Activated CD8-positive, alpha-beta memory T cell treated with anti-CD3 and anti-CD28 coated beads, Interleukin-2, amount 50 U/mL, for 4 hours (primary cell): ENCODE measurements at places on chromosomes 1 and 21.

DNA sequence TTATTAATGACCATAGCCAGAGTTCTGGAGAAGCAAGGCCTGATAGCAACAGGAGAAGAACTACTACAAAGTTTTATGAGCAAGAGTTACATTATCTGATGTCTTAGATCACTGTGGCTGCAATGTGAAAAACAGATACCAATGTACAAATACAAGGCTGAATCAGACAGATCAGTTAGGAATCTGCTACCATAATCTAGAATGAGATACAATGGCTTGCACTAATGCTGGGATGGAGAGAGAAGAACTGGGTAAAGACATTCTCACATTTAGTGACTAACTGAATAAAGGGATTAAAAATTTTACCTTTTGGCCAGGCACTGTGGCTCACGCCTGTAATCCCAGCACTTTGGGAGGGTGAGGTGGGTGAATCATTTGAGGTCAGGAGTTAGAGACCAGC is 41.3 kb downstream of the ARID4B start:
- DNase-seq: no peak

- no peak for DNase-seq
Measured at GRCh38 chr1:92346866-92347640, 48.2 kb downstream of the RPAP2 start.

DNA sequence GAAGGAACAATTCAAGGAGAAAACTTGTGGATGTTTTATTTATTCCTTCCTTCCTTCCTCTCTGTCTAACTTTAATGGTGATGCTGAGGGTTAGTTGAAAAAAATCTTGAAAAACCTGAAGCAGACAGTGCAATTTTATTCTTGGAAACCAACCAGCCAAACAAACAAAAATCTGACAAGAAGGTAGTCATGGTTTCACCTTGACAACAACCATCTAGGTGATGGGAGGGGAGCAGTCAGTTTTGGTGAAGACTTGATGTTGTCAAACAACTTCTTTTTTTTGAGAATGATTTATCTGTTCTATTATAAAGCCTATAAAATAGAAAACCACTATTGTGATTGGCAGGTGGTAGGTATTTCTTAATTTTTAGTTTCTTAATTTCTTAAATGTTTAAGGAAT is 92.4 kb upstream of the GPR88 start:
- DNase-seq: no peak

GRCh38 chr1:115301438-115302020 is 36.5 kb downstream of the NGF start:
- DNase-seq: no peak

DNA sequence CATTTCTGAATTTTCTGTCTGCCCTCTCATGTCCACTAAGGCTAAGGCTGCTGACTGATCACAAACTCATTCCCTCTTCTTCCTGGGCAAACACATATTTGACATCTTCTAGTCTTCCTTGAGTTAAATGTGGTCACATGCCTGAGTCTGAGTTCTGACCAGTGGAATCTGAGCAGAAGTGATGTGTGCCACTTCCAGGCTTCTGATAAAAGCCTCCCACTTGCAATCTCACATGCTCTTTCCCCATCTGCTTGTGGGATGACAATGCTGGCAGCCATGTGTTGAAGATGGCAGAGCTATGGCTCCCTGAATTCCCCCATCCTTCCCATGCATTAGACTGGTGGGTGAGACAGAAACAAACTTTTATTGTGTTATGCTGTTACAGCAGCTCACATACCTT is 149.9 kb upstream of the ZNF648 start:
- no peak for DNase-seq

- no peak for DNase-seq
Measured at GRCh38 chr1:93340090-93340489, 5.6 kb upstream of the DR1 start.

GRCh38 chr1:197178998-197179397 is 32.5 kb upstream of the ASPM start:
- no peak for DNase-seq

- DNase-seq: no peak
Measured at GRCh38 chr1:117652421-117652820, 46.6 kb downstream of the TENT5C start.

GRCh38 chr1:109821221-109821669 is 57.5 kb upstream of the EPS8L3 start:
- DNase-seq: no peak

DNA sequence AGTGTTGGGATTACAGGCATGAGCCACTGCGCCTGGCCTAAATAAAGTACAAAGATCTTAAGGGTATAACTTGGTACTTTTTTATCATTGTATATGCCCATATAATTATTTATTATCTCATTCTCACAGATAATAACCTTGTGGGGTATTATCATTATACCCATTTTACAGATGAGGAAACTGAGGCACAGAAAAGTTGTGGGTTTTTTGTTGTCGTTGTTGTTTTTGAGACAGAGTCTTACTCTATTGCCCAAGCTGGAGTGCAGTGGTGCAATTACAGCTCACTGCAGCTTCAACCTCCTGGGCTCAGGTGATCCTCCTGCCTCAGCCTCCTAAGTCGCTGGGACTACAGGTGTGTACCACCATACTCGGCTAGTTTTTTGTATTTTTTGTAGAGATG is 4.1 kb downstream of the CGN start:
- DNase-seq: no peak

DNA sequence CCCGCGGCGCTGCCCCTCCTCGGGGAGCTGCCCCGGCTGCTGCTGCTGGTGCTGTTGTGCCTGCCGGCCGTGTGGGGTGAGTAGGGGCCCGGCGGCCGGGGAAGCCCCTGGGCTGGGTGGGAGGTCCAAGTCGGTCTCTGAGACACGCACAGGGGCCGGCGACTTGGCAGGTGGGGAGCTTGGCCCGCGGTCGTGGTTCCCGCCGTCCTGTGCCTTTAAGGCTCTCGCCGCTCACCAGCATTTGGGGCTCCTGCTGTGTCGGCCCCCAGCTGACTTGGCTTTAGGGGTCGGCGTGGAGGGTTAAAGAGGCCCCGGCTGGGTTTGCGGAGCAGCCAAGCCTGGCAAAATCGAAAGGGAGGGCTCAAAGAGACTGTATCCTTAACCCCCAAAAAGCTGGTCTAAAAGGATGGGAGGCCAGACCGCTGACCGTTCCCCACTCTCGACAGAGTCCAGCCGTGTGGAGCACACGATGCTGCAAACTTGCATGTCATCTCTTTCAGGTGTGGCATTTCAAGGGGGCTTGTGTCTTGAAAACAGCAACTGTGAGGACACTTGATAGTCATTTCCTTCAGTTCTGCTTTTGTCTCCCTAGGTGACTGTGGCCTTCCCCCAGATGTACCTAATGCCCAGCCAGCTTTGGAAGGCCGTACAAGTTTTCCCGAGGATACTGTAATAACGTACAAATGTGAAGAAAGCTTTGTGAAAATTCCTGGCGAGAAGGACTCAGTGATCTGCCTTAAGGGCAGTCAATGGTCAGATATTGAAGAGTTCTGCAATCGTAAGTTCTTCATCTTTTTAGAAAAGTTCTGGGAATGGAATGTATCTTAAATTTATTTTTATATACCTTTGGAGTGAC is 540 bp downstream of the CD55 start:
- no peak for DNase-seq

- DNase-seq: no peak
Measured at GRCh38 chr1:85867189-85867588, 159.0 kb upstream of the ZNHIT6 start.

- DNase-seq: no peak
Measured at GRCh38 chr1:1440262-1441001, 4.9 kb downstream of the VWA1 start.

DNA sequence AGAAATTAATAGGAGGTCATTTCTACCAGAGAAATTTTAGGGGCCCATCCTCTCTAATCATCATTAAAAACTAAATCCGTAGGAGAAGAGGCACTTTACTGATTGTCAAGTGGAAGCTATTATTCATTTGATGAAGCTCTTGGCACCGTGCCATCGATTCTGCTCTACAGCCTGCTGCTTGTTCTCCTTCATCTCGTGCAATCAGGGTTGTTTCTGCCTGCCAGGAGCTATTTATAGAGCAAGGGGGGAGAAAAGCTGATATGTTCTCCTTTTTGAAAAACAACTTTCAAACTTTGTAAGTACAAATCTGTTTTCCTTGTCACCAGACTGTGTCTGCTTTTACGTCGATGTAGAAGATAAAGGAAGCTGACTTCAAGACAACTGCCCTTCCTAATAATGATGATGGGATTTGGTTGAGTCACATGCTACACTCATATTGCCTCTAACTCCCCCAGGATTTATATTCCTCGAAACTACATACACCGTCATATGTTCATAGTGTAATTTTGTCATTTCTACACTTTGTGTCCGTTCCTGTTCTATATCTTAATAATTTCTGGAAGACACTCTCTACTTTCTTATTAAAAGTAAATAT is 169.6 kb upstream of the LHX8 start:
- DNase-seq: no peak
